ENCODE measurements at places on chromosomes 6 and 20.

DNA sequence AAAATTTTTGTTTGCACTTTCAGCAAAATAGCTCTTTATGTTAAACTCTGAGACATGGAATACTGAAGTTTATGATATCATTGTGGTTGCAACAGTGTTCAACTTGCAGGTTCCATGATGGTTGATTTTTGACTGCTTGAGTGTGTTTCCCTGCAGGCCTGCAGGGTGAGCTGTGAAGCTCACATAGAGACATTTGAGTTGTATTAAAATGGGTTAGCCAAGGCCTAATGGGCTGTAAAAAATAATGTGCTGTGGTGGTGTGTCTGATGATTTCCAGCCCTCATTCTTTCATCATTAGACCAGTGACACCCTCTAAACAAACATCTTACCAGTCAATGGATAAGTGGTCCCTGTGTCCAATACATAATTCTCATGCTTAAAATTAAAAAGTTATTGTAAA is 321.4 kb downstream of the FARS2 start:
- DNase-seq: no peak

- no peak for DNase-seq
Measured at GRCh38 chr6:164135511-164136132, 721.1 kb downstream of the QKI start.

DNA sequence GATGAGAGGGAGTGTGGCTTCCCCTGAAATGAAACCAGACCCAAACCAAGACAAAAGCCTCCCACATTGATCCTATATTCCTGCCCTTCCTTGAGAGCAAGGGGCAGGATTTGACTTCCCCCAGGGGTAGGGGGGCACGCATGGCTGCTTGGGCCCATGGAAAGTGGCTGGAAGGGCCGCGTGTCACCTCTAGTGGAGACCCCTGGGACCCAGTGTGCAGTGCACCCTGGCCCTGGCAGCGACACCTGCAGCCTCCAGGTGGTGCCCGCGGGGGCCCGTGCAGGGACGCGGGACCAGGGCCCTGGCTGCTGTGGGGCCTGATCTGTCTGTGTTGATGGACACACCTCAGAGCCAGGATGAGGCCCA is 18.0 kb upstream of the SLCO4A1 start:
- no peak for DNase-seq

DNA sequence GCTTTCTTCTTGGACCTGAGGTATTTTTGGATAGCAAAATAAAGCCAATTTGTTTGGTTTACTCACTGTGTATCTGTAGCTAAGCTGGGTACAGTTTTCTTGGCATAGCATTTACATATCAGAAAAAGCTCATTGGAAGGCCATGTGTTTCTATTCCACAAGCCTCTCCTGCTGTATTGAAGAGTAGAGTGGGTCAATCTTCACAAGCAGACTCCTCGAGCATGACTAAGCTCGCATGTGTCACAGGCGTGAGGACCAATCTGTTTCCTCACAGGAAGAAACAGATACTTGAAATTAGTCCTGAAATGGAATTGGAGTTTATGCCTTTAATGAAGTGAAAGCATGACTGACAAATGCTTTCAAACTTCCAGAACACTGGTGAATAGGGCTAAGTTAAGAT is 1279.0 kb upstream of the MAP3K7 start:
- DNase-seq: no peak

DNA sequence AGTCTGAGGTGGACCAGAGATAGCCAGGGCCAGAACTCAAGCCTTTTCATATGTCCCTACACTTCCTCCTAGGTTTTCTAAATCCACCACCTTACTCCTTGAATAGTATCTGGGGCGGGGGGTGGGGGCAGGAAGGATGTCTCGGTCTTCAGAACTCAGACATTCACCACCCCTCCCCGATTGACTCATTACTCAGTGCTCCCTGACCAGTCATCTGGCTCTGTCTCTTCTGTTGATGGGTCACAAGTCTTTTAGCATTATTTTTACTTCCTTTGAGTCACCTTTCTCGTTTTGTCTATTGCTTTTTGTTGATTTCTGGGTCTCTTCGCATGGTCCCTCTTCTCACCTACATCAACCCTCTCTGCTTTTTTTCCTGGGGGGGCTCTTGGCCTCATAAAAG is 23.3 kb downstream of the NOX3 start:
- no peak for DNase-seq

DNA sequence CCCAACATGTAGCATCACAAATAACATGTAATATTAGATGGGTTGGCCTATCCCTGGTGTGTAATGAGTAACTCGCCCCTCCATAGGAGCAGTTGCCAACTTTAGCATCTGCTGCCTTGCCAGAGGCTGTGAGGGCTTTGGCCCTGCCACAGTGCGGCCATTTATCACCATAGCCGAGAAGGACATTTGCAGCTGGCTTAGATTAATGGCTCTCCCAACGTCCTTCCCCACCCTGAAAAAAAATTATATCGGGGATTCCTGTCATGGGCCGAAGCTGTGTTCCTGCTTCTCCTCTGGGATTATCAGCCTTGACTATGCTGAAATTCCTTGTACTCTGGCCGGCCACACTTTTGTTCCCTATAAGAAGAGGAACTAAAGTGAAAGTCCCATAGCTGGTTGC is 7.6 kb upstream of the ADIG start:
- no peak for DNase-seq

- DNase-seq: peak; percentile 47
Measured at GRCh38 chr20:52083627-52084232, 107.8 kb downstream of the ZFP64 start.

DNA sequence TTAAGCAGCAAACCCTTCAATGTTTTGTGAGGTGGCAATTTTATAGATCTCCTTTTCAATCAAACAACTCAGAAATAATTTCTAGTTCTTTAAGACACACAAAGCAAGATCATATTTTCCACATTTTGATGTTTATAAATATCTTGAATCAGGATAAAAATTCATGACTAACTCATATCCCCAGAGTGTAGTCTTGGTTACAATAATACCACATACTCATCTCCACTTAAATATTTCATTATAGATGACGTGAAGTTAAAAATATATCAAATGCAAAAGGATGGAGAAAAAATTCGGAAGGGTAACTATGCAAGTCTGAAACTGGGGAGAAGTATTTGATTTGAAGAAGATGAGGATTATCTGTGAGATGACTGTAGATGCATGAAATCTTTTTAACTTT is 59.8 kb upstream of the HIVEP1 start:
- DNase-seq: no peak

- DNase-seq: no peak
Measured at GRCh38 chr6:77450924-77451323, 12.4 kb downstream of the HTR1B start.

DNA sequence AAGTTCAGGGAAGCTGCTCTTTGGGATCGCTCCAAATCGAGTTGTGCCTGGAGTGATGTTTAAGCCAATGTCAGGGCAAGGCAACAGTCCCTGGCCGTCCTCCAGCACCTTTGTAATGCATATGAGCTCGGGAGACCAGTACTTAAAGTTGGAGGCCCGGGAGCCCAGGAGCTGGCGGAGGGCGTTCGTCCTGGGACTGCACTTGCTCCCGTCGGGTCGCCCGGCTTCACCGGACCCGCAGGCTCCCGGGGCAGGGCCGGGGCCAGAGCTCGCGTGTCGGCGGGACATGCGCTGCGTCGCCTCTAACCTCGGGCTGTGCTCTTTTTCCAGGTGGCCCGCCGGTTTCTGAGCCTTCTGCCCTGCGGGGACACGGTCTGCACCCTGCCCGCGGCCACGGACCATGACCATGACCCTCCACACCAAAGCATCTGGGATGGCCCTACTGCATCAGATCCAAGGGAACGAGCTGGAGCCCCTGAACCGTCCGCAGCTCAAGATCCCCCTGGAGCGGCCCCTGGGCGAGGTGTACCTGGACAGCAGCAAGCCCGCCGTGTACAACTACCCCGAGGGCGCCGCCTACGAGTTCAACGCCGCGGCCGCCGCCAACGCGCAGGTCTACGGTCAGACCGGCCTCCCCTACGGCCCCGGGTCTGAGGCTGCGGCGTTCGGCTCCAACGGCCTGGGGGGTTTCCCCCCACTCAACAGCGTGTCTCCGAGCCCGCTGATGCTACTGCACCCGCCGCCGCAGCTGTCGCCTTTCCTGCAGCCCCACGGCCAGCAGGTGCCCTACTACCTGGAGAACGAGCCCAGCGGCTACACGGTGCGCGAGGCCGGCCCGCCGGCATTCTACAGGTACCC is at the start of gene ESR1:
ESR1 (plus strand) TSS at position 170 of the 858 bp plus-strand sequence; CDS start at position 401, 231 bp downstream.
- no peak for DNase-seq

- DNase-seq: no peak
Measured at GRCh38 chr6:16851044-16851540, 89.8 kb upstream of the ATXN1 start.

- DNase-seq: no peak
Measured at GRCh38 chr6:160791459-160791858, 89.4 kb downstream of the PLG start.

- no peak for DNase-seq
Measured at GRCh38 chr6:24632573-24632972, 13.4 kb downstream of the KIAA0319 start.

GRCh38 chr6:100554228-100554627 is 89.5 kb upstream of the SIM1 start:
- DNase-seq: no peak

DNA sequence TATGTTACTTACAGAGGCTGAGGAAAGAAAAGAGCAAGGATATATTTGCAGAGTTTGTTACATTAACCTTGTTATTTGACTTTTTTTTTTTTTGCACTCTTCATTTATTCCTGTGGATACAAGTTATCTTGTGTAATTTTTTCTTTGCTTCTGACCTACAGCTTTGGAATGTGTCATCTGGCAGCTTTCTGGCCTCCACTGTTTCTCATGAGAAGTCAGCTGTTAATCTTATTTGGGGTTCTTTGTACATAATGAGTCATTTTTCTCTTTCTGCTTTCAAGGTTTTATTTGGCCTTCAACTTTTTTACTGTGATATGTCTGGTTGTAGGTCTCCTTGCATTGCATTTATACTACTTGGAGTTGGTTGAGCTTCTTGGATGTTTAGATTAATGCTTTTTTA is 333.4 kb downstream of the SMOC2 start:
- DNase-seq: no peak

DNA sequence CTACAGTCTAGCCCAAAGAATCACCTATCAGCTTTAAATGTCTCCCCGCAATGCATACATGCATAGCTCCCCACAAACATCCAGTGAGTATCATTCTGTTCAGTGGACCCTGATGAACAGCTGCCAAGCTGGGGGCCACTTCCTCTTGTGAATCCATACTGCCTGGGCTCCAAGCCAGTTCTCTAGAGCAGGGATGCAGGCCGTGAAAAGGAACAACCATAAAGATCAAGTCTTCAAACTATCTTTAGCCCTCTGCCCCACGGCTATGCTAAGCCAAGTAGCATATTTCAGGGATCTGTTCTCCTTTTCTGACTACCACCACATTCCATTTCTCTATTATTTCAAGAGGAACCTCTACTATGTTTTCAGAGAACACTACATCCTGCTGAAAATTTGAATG is 191.7 kb upstream of the BTBD3 start:
- no peak for DNase-seq

DNA sequence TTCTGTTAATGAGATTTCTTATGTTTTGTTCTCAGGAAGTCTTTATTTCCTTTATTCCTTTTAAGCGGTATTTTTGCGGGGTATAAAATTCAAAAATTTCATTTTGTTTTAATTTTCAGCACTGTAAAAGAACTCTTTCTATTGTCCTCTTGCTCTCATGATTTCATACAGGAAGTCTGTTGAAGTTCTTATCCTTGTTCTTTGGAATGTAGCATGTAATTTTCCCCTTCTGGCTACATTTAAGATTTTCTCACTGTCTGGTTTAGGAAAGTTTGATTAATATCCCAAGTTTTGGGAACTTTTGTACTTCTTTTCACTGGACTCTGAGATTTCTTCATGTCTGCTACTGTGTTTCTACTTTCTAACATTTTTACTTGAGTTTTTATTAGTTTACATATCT is 581.4 kb upstream of the GJE1 start:
- DNase-seq: no peak

DNA sequence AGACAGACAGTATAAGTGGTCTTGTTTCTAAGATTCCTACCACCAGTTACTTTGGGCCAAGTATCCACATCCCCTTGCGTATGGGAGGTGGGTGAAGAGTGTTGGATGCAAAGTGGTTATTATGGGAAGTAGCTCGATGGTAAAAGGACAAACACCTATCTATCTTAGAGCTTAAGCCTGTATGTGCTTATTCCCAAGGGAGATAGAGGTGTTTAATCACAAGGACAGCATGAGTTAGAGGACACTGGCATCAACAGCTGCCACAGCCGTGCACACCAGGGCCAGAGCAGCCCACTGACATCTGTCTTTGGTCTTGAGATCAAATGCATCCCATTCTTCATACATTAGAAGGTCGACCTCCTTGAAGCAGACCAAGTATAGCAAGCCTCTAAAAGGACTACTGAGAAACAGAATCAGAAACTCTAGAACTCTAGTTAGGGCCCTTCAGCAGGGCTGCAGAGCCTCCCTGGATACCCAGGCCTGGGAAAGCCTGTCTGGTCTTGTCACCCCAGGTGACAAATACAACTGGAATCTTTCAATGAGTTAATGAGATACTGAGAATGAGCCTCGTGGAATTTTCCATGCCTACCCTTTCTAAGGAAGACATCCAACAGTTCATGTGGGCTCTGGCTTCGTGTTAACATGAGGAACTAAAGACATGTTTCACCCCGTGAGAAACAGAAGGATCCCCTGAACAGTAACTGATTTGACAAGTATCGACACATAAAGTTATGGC is 28.7 kb downstream of the TXNDC5 start:
- no peak for DNase-seq

DNA sequence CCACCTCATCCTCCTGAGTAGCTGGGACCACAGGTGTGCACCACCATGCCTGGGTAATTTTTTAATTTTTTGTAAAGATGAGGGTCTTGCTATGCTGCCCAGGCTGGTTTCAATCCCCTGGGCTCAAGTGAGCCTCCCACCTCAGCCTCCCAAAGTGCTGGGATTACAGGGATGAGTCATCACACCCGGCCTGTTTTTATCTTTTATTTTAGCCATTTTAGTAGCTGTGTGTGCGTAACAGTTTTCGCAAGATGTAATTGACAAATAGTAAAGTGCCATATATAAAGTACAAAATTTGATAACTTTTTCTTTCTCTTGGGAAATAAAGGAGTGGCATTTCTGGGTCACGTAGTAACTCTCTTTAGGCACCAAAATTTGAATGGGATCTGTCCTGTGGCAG is 21.4 kb downstream of the SNAI1 start:
- no peak for DNase-seq

GRCh38 chr20:57682184-57683101 is 27.4 kb downstream of the PMEPA1 start:
- no peak for DNase-seq

DNA sequence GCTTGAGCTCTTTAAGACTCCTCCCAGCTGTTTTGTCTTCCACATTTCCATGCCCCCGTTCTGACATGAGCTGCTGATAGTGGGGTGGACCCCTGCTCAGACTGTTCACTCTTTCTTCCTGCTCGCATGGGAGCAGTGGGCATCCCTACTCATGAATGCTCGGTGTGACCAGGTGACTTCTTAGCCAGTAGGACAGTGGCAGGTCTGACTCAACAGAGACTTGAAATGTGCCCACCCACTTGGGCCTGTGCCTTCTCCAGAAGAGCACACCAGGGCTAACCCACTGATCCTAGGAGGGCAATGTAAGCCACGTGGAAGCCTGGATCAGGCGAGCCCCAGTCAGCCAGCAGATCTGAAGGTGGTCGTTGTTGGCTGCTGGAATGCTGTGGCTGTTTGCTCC is 582.0 kb downstream of the QKI start:
- no peak for DNase-seq

All from CD4-positive, alpha-beta T cell treated with Interleukin-10 for 1 hour (primary cell).